ENCODE measurements at places on chromosomes 12 and 14.

- H3K27me3 ChIP-seq = no peaks in the 10 kb centered on the region
- no peaks in the 10 kb centered on the region for H3K4me1 ChIP-seq
- no peak overlapping the region for H3K27ac ChIP-seq
- no peaks in the 10 kb centered on the region for H3K36me3 ChIP-seq
- DNase-seq = no peak
Observed at GRCh38 chr12:11246489-11246888, 23.0 kb downstream of the PRB3 start.

- H3K27me3 ChIP-seq = no peaks in the 10 kb centered on the region
- H3K4me1 ChIP-seq = peaks cover 8% of the 10 kb centered on the region
- H3K27ac ChIP-seq = no peak overlapping the region
- no peak overlapping the region for H3K4me3 ChIP-seq
- no peaks in the 10 kb centered on the region for H3K36me3 ChIP-seq
Observed at GRCh38 chr14:46988312-46988711, 336.7 kb upstream of the RPL10L start.

- no peaks in the 10 kb centered on the region for H3K27me3 ChIP-seq
- DNase-seq = peak; percentile 72
- peaks cover 4% of the 10 kb centered on the region for H3K36me3 ChIP-seq
- H3K4me1 ChIP-seq = peaks cover 34% of the 10 kb centered on the region
Observed at GRCh38 chr12:124453419-124454351, 113.7 kb downstream of the NCOR2 start.

- H3K27ac ChIP-seq = peak overlapping the region; percentile 17
- peak; percentile 38 for DNase-seq
- H3K4me3 ChIP-seq = no peak overlapping the region
- H3K27me3 ChIP-seq = no peaks in the 10 kb centered on the region
- H3K36me3 ChIP-seq = no peaks in the 10 kb centered on the region
- H3K4me1 ChIP-seq = no peaks in the 10 kb centered on the region
Observed at GRCh38 chr14:103243764-103244737, 90.0 kb upstream of the EIF5 start.

- no peaks in the 10 kb centered on the region for H3K4me1 ChIP-seq
- no peak overlapping the region for H3K27ac ChIP-seq
- DNase-seq = no peak
- H3K27me3 ChIP-seq = no peaks in the 10 kb centered on the region
- no peak overlapping the region for H3K4me3 ChIP-seq
- no peaks in the 10 kb centered on the region for H3K36me3 ChIP-seq
Observed at GRCh38 chr12:16756833-16757555, 151.0 kb upstream of the LMO3 start.

- peaks cover 59% of the 10 kb centered on the region for H3K4me1 ChIP-seq
- H3K27me3 ChIP-seq = no peaks in the 10 kb centered on the region
- H3K36me3 ChIP-seq = 0 out of 2 replicates have a peak, but pooled peaks cover 8% of the 10 kb centered on the region
- no peak overlapping the region for H3K4me3 ChIP-seq
Observed at GRCh38 chr14:77305696-77306095, 15.0 kb downstream of the POMT2 start.

DNA sequence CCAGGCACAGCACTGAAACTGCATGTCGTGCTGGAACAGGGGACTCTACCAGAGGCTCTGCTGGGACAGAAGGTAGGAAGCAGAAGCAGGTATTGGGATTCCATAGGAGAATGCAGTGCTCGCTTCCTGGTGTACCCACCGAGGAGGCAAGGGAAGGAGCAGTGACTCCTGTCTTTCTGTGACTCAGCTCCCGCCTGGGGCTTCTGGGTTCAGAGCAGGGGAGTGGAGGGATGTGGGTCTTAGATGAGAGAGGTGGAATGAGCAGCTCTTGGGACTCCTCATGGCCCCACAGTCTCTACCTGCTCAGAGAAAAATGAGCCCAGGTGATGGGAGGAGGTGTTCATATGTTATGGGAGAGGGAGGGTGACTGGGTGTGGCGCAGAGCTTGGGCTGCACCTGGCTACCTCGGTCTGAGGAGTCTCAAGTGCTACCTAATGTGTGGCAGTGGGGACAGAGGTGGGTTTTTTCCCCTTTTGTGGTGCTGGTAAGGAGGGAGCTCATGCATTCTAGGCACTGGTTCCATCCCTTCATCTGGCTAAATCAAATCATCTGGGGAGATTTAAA is 26.3 kb downstream of the WNT5B start:
- no peaks in the 10 kb centered on the region for H3K36me3 ChIP-seq
- H3K4me1 ChIP-seq = peaks cover 21% of the 10 kb centered on the region
- H3K4me3 ChIP-seq = no peak overlapping the region
- H3K27ac ChIP-seq = no peak overlapping the region
- H3K27me3 ChIP-seq = no peaks in the 10 kb centered on the region
- no peak for DNase-seq

- no peaks in the 10 kb centered on the region for H3K27me3 ChIP-seq
- no peaks in the 10 kb centered on the region for H3K4me1 ChIP-seq
- no peaks in the 10 kb centered on the region for H3K36me3 ChIP-seq
- no peak overlapping the region for H3K27ac ChIP-seq
Observed at GRCh38 chr12:19739195-19739776, 300.0 kb downstream of the AEBP2 start.

DNA sequence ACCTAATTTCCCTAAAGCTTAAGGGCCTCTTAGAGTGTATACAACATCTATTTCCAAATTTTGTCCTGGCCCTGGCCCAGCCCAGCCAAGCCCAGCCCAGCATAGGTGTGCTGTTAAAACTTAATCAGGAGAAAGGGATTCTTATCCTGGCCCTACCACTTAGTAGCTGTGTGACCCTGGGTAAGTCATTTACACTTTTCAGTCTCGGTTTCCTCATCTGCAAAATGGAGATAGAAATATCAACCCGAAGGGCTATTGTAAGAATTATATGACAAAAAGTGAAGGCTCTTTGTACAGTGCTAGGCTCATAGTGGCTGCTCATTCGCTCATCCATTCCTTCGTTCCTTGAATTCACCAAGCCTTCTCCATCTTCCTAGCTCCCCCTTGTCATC is 442 bp downstream of the ERG28 start:
- H3K4me1 ChIP-seq = no peaks in the 10 kb centered on the region
- H3K27me3 ChIP-seq = no peaks in the 10 kb centered on the region
- peak overlapping the region; percentile 95 for H3K4me3 ChIP-seq
- no peak for DNase-seq

DNA sequence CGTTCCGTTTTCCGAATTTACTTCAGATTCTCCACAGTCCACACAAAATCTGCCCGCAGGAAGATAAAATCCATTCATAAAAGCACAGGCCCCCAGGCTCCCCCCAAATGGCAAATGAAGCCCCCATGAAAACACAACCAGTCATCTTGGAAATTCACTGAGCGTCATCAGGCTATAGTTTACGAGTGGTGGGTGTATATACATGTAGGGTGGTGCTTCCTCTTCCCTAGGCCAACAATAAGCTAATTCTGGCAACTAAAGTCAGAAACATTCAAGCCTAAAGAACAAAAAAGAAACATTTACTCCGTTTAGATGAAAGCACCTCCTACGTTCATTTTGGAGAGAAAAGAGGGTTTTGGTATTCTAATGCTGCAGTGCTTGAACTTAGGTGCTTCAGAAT is 5.8 kb downstream of the GPR68 start:
- H3K27me3 ChIP-seq = no peaks in the 10 kb centered on the region
- no peaks in the 10 kb centered on the region for H3K36me3 ChIP-seq
- H3K4me1 ChIP-seq = no peaks in the 10 kb centered on the region

DNA sequence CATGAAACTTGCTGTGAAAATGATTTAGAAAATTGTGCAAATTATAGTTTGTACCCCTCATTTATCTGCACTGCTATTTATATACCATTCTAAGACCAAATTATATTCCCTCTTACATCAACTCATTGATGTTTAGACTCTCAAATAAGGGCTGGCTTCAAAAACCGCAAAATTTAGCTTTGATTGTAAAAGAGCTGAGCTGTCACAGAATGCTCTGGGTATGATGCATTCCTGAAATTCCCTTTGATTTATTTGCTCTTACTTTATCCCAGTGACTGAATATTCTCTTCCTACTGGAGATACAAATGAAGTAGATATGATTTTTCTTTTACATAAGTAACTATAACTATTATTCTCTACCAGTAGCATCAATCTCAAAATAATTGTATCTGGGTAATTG is 78.0 kb upstream of the TMTC2 start:
- H3K4me3 ChIP-seq = no peak overlapping the region
- H3K4me1 ChIP-seq = peaks cover 5% of the 10 kb centered on the region
- no peaks in the 10 kb centered on the region for H3K27me3 ChIP-seq
- DNase-seq = no peak

- no peak for DNase-seq
- H3K27me3 ChIP-seq = no peaks in the 10 kb centered on the region
- no peaks in the 10 kb centered on the region for H3K4me1 ChIP-seq
Observed at GRCh38 chr14:99688210-99688581, 4.1 kb downstream of the CYP46A1 start.

GRCh38 chr14:52338051-52338681 is 24.1 kb downstream of the PTGER2 start:
- H3K4me1 ChIP-seq = peaks cover 7% of the 10 kb centered on the region
- DNase-seq = no peak
- H3K27me3 ChIP-seq = no peaks in the 10 kb centered on the region

- H3K4me3 ChIP-seq = no peak overlapping the region
- no peaks in the 10 kb centered on the region for H3K27me3 ChIP-seq
- H3K27ac ChIP-seq = no peak overlapping the region
- peaks cover 4% of the 10 kb centered on the region for H3K4me1 ChIP-seq
- H3K36me3 ChIP-seq = peaks cover 3% of the 10 kb centered on the region
Observed at GRCh38 chr12:46174919-46175318, 93.9 kb downstream of the SLC38A1 start.

DNA sequence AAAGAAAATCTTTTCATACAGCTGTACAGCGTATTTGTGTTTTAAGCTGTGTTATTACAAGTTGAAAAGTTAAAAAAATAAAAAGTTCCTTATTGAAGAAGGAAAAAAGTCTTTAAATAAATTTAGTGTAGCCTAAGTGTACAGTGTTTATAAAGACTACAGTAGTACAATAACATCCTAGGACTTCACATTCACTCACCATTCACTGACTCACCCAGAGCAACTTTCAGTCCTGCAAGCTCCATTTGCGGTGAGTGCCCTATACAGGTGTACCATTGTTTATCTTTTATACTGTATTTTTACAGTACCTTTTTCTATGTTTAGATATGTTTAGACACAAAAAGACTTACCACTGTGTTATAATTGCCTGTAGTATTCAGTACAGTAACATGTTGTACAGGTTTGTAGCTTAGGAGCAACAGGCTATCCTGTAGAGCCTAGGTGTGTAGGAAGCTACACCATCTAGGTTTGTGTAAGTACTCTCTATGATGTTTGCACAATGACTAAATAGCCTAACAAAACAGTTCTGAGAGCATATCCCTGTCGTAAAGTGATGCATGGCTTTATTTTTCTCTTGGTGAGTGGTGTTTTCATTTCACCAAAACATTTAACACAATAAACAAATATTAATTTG is 275.2 kb downstream of the DACT1 start:
- H3K4me1 ChIP-seq = peaks cover 4% of the 10 kb centered on the region
- H3K27ac ChIP-seq = no peak overlapping the region
- no peaks in the 10 kb centered on the region for H3K36me3 ChIP-seq

GRCh38 chr14:104424406-104425072 is 155.0 kb upstream of the C14orf180 start:
- peaks cover 3% of the 10 kb centered on the region for H3K4me1 ChIP-seq
- no peaks in the 10 kb centered on the region for H3K27me3 ChIP-seq
- H3K36me3 ChIP-seq = no peaks in the 10 kb centered on the region
- no peak overlapping the region for H3K27ac ChIP-seq
- no peak overlapping the region for H3K4me3 ChIP-seq

DNA sequence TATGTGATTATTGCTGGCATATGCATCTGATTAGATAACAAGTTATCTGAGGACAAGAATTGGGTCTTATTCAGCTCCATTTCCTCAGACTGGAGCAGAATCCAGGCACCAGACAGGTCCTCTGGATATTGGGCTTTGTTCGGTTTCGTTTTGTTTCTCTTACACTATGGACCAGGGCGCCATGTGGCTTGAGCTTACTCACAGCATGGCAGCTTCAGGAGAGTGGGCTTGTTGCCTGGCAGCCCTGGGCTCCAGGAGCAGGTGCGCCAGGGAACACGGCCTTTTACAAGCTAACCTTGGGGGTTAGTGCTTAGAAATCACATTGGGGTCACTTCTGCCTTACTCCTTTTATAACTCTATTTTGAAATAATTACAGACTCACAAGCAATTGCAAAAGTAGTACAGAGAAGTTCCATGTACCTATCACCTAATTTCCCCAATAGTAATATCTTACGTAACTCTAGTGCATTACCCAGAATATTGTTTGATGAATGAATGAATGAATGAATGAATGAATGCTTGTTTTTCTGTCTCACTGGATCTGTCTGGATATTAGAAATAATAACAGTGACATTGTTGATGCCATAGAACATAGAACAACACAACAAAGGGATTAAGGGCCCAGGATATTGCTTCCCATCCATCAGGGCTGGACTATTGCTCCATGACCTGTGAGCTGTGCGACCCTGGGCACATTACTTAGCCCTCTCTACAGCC is 39.0 kb downstream of the CMKLR1 start:
- H3K36me3 ChIP-seq = no peaks in the 10 kb centered on the region
- no peak for DNase-seq
- H3K4me1 ChIP-seq = no peaks in the 10 kb centered on the region
- H3K4me3 ChIP-seq = no peak overlapping the region

- no peaks in the 10 kb centered on the region for H3K36me3 ChIP-seq
- no peak overlapping the region for H3K27ac ChIP-seq
- DNase-seq = no peak
- no peaks in the 10 kb centered on the region for H3K27me3 ChIP-seq
- H3K4me1 ChIP-seq = no peaks in the 10 kb centered on the region
Observed at GRCh38 chr12:41942354-41942753, 202.3 kb downstream of the GXYLT1 start.

DNA sequence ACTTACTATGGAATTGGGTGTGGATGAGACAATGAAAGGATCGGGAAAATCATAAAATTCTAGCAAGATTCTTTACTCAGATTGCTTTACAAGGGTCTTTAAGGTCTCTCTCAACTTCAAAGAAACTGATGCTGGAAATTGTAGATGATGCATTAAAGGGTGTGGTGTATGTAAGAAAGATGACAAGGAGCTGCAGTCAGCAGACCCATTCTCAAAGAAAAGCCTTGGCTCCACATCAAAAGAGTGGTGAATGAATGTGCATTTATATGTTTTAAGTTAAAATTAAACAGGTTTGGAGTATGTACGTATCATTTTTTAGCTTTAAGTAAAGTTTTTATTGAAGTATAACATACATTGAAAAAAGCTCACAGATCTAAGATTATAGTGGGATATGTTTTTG is 194.5 kb downstream of the C12orf75 start:
- DNase-seq = no peak
- no peak overlapping the region for H3K27ac ChIP-seq
- H3K4me3 ChIP-seq = no peak overlapping the region
- H3K4me1 ChIP-seq = no peaks in the 10 kb centered on the region
- no peaks in the 10 kb centered on the region for H3K27me3 ChIP-seq
- H3K36me3 ChIP-seq = no peaks in the 10 kb centered on the region

DNA sequence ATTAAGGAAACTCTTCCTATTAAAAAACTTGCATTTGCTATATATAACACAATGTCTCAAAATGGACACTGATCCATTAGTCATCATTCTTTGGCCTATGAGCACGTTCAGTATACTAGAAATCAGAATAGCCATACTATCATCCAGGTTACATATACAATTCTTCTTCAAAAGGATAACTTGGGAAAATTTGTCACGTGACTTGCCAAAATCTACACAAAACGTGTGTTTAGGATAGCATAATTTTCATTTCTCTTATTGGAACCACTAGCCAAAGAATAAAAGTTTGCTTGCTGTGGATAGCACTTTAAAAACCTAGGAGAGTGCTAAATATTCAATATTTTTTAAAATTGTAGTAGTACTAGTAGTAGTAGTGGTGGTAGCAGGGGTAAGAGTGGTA is 714.3 kb upstream of the FOXG1 start:
- H3K36me3 ChIP-seq = no peaks in the 10 kb centered on the region
- H3K27me3 ChIP-seq = 0 out of 2 replicates have a peak, but pooled peaks cover 4% of the 10 kb centered on the region
- H3K4me3 ChIP-seq = no peak overlapping the region
- DNase-seq = no peak
- H3K4me1 ChIP-seq = no peaks in the 10 kb centered on the region
